ENCODE measurements at places on chromosomes 7 and 10.

DNA sequence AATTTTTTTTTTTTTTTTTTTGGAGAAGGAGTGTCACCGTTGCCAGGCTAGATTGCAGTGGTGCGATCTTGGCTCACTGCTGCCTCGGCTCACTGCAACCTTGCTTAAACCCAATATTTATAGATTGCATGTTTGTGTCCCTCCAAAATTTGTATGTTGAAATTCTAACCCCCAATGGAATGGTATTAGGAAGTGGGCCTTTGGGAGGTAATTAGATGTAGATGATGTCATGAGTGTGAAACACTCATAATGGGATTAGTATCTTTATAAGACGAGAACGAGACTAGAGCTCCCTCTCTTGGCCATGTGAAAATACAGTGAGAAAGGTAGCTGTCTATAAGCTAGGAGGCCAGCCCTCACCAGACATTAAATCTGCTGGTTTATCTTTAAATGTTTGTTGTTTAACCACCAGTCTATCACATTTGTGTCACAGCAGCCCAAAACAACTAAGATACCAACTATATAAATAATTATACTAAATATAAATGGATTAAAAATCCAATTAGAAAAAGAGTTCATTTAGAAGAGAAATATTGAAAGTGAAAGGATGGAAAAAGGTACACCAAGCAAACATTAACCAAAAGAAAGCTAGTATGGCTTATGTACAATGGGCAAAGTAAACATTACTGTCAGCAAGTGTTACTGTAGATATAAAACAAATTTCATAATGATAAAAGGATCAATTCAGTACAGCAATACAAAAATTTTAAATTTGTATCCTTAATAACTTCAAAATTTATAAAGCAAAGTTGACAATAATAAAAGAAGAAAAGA is 9.3 kb downstream of the TCAF1 start:
- DNase-seq, result no peak

- DNase-seq, result no peak
Observed at GRCh38 chr10:111247781-111248389, 171.1 kb downstream of the ADRA2A start.

DNA sequence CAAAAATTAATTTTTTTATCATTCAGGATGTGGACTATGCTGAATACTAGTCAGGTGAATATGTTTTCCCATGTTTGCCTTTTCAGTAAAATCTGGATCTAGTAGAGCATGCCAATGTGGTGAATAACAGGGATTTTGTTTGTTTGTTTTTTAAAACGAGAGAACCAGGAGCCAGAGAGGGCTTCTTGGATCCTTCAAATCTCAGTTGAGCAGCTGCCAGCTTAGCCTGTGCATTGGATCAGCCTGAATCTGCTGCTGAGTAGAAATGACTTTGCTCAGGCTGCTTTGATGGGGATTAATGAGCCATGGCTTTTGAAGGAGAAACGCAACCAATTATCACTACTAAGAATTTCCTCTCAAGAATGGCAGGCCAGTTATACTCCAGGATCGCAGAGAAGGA is 493.8 kb downstream of the ARL4A start:
- DNase-seq, result no peak

- no peak for DNase-seq
Observed at GRCh38 chr10:74096777-74097176, 53.9 kb downstream of the AP3M1 start.

DNA sequence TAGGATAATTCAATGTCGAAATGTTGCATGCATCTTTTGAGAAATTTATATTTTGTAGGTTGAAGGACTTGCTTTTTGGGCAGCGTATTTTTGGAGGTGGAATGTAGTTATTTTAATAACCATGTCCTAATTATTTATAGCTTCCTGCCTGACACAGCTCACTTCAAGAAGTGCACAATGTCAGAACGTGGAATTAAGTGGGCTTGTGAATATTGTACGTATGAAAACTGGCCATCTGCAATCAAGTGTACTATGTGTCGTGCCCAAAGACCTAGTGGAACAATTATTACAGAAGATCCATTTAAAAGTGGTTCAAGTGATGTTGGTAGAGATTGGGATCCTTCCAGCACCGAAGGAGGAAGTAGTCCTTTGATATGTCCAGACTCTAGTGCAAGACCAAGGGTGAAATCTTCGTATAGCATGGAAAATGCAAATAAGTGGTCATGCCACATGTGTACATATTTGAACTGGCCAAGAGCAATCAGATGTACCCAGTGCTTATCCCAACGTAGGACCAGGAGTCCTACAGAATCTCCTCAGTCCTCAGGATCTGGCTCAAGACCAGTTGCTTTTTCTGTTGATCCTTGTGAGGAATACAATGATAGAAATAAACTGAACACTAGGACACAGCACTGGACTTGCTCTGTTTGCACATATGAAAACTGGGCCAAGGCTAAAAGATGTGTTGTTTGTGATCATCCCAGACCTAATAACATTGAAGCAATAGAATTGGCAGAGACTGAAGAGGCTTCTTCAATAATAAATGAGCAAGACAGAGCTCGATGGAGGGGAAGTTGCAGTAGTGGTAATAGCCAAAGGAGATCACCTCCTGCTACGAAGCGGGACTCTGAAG is 620 bp downstream of the ZRANB1 start:
- no peak for DNase-seq

GRCh38 chr7:28654110-28654509 is 241.8 kb downstream of the CREB5 start:
- no peak for DNase-seq
